ENCODE measurements at places on chromosomes 13 and 19.

DNA sequence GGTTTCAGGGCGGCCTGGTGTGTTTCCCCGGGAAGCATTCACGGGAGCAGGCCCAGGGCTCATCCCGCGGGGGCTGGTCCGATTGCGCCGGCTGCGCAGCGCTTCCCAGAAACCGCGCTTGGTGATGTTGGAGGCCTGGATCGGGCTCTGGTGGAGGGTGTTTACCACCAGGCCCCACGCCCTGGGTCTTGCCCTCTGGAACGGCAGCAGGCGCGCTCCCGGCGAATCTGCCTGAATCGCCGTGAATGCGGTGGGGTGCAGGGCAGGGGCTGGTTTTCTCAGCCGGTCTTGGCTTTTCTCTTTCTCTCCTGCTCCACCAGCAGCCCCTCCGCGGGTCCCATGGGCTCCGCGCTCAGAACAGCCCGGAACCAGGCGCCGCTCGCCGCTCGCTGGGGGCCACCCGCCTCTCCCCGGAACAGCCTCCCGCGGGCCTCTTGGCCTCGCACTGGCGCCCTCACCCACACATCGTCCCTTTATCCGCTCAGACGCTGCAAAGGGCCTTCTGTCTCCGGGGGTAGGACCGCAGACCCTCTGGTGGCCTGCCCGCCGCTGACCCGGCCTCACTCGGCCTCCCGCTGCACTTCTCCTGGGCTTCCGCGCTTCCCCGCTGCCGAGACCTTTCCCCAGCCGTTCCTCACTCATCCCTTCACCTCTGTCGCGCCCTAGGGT lies 69.4 kb upstream of the GJB6 start:
- DNase-seq, result no peak

- DNase-seq, result no peak
Observed at GRCh38 chr13:34900288-34900739, 41.8 kb upstream of the NBEA start.

DNA sequence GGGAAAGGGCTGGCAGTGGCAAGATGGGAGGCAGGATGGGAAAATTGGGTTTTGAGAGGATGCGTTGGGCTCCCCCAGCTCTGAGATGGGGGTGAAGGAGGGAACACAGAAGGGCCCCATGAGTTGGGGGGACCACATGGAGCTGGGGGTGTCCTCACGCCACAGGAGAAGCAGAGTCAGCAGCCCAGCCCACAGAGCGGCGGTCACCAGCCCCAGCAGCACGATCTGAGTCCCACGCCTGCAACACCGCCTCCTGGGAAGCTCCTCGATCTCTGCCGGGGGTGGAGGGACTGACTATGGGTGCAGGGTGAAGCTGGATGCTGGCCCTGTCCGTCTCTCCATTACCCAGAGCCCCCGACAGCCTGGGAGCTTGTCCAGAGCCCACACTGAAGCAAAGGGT lies 3.3 kb downstream of the FCER2 start:
- no peak for DNase-seq

- no peak for DNase-seq
Observed at GRCh38 chr13:94620286-94620896, 18.7 kb downstream of the GPR180 start.

- DNase-seq, result no peak
Observed at GRCh38 chr19:496112-496665, at the start of gene MADCAM1. Gene MADCAM1, plus strand, starts transcription at chr19:496486. Its CDS starts 14 bp downstream, at chr19:496500.

DNA sequence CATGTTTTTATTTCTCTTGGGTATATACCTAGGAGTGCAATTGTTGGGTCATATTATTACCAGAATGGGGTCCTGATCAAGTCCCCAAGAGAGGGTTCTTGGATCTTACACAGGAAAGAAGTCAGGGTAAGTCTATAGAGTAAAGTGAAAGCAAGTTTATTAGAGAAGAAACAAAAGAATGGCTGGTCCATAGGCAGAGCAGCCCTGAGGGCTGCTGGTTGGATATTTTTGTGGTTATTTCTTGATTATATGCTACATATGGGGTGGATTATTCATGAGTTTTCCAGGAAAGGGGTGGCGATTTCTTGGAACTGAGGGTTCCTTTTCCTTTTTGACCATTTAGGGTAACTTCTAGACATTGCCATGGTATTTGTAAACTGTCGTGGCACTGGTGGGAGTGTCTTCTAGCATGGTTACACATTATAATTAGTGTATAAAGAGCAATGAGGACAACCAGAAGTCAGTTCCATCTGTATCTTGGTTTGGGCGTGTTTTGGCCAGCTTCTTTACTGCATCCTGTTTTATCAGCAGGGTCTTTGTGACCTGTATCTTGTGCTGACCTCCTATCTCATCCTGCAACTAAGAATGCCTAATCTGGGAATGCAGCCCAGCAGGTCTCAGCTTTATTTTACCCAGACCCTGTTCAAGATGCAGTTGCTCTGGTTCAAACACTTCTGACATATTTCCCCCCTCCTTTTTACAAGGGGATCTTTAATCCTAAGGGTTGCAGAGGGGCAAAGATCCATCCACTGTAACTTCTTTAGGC lies 41.1 kb downstream of the CEACAM1 start:
- no peak for DNase-seq

DNA sequence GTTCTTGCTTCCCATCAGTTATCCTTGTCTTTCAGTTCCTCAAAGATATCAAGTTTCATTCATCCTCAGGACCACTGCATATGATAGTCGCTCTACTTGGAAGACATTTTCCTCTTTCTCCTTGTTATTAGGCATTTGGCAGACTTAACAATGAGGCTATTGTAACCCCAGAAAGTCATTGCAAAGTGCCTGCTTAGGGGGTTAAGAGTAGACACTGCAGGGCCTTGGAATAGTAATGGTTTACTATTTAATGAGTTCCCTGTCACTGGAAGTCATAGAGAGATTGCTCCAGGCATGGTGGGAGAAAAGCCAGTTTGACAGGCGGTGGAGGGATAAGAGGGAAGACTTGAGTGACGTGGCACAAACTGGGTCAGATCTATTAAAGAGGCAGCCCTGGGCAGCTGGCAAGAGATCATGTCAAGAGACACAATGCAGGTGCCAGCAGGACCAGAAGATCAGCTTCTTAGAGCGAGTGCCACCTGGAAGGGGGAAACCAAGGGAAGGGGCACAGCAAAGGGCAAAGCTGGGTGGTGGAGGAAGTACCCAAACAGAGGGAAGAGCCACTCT lies 16.8 kb upstream of the CPB2 start:
- no peak for DNase-seq

- no peak for DNase-seq
Observed at GRCh38 chr19:51507192-51507591, 5.6 kb upstream of the SIGLEC12 start.

GRCh38 chr19:7159105-7159933 lies 89.8 kb downstream of the ZNF557 start:
- no peak for DNase-seq

DNA sequence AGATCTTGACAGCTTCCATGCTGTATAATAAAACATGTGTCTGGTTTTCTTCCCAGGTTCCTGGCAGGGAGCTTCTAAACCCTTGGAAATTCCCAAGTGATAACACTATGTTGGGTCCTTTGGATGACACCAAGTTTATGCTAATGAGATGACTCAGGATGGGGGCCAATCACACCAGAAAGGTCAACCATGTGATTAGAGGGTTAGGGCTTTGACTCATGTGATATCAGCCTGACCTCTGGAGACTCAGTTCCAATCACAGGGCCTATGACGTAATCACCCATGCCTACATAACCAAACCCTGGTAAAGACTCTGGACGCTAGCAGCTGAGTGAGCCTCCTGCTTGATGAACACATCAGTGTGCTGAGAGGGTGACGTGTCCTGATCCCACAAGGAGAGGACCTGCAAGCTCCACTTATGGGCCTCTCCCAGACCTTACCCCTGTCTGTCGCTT lies 203.6 kb downstream of the DCLK1 start:
- no peak for DNase-seq

Measured in esophagus squamous epithelium (tissue), 5 donors.